ENCODE measurements at places on chromosomes 2 and 18.

- DNase-seq = no peak
Measured at GRCh38 chr2:232183279-232183678, 195.3 kb upstream of the ALPP start.

DNA sequence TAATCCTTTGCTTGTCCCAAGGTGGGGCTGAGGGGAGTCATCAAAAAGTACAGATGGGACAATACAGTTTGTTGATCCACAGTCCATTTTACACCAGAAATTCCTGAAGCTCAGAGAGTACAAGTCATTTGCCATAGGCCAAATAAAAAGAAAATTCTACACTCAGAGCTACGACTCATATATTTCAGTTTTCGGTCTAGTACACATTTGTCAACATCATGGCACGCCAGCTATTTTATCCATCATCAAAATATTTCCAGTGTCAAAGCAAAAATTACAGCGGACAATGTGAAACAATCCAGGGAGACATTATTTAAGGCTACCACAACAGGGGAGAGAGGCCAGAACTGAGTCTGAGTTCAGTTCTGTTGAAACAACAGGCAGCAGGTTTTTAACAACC is 587.5 kb upstream of the DSEL start:
- DNase-seq = no peak

GRCh38 chr2:177165721-177166711 is 46.6 kb upstream of the HNRNPA3 start:
- DNase-seq = no peak

DNA sequence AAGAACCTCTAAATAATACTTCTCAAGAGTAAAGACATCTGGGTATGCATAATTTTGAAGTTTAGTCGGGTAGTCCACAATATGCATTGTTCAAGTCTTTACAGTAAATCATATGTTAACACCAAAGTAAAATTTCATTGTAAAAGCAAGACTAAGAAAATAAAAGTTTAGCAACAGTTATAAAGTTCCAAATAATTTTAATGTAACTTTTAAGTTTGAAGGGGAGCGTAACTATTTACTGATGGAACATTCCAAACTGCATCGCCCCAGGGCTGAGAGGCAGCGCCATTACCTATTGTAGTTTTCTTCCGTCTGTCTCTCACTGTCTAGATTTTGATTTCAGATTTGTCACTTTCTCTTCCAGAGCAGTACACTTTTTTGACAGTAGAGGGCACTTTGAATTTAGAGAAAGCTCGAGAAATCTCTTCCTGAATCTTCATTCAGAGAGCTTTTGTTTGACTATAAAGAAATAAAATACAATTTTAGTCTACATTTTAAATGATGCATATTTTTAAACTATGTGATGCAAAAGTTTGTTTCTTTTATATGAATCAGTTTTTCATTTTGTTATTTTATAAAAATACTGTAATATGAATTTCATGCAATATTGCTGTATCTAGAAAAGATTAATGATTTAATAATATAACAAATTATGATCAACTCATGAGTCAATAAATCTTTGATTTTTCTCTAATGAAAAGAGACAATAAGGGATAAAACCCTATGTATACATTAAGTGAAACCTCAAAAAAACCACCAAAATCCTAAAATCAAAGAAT is 389.8 kb downstream of the FIGN start:
- no peak for DNase-seq

DNA sequence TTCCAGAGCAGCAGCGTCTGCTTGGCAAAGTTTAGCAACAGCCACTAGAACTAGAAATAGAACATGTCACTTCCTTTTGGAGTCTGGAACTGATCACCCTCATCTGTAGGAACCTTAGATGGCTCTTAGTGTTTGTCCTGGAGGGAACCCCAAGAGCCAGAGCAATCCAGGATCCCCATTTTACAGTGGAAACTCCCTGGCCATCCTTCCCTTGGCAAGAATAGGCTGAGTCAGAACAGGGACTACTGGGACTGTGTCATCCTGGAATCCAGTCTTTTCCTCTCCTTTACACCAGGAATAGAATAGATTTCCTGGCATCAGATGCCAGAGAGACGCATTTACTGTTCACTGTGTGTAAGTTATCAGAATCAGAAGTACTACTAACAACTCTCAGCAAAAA is 33.2 kb upstream of the GRHL1 start:
- DNase-seq = no peak
